Gastrocnemius medialis (tissue), 4 donors: ENCODE measurements at places on chromosomes 5 and 9.

GRCh38 chr9:37939575-37940095 is 35.7 kb upstream of the SLC25A51 start:
- no peak for DNase-seq

- no peak for DNase-seq
Observed at GRCh38 chr5:163532171-163533084, 27.0 kb downstream of the MAT2B start.

- no peak for DNase-seq
Observed at GRCh38 chr5:169886033-169886432, 94.3 kb downstream of the INSYN2B start.

DNA sequence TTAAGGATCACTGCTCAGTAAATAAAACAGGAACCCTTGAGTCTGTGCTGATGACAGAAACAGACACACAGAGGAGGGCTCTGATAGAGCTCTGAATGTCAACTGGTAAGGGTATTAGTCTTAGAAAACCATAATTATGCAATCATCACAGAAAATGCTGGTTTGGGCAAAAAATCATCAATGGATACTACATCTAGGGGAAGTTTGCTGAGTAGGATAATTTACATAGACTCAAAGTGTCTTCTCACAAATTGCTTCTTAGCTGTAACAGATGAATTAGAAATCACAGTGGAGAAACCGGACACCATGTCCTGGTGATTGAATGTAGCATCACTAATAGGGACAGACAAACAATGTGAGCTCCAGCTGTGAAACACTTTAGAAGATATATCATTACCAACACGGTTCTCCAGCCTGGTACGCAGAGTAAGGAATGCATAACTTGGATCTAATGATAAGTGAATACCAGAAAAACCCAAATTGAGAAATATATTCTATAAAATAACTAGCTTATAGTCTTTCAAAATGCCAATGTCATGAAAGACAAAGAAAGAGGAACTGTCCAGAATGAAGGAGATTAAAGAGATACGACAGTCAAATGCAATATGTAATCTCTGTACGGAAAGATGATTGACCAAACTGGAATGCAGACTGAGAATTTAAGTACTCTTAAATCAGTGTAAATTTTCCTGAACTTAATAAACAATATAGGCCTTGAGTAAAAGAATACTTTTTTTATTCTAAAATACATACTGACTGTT is 17.3 kb downstream of the CHD1 start:
- DNase-seq = no peak

DNA sequence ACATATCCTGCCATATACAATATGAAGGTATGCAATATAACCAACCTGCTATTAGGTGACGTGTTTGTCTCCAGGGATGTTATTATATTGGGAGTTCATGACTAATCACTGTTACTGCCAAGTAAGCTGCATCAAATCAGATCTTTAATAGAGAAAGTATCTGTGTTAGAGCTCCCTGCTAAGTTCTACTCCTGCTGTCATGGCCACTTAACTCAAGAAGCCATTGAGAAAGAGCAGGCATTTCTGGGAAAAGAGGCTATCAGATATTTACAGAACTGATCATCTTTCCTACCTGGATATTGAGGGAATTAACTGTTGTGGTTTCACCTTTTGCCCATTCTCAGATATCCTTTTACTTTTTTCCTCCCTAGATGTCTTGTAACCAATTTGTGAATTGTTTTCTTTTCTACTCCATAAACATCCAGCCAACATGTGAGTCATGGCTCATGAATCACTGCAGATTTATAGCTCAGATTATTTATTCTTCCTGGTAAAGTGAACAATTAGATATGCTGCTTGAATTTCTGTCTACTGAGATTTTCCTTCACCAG is 634.8 kb upstream of the FAM174A start:
- DNase-seq = no peak
